Calu3 (cell line): ENCODE measurements at places on chromosomes 16 and 17.

- no peak for DNase-seq
These were observed 107.6 kb upstream of the SMURF2 start for GRCh38 chr17:64769712-64770111.

GRCh38 chr17:73657473-73658116 lies 13.3 kb upstream of the SDK2 start:
- DNase-seq: peak; percentile 73

DNA sequence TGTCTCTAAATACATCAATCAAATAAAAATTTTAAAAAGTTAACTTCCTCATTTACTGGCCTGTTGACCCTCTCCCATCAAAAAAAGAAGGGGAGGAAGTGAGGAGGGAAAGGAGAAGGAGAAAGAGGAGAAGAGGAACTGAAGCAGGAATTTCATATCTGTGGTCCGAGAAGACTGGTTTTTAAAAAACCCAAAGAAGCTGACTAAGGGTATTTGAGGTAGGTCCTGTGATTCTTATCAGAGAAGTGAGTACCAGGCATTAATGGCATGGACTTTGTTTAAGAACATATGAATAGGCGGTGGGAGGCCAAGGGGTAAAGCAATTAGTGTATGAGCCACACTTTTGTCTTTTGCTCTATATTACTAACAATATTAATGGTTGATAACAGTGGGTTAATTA lies 2.0 kb downstream of the SLC46A1 start:
- no peak for DNase-seq

DNA sequence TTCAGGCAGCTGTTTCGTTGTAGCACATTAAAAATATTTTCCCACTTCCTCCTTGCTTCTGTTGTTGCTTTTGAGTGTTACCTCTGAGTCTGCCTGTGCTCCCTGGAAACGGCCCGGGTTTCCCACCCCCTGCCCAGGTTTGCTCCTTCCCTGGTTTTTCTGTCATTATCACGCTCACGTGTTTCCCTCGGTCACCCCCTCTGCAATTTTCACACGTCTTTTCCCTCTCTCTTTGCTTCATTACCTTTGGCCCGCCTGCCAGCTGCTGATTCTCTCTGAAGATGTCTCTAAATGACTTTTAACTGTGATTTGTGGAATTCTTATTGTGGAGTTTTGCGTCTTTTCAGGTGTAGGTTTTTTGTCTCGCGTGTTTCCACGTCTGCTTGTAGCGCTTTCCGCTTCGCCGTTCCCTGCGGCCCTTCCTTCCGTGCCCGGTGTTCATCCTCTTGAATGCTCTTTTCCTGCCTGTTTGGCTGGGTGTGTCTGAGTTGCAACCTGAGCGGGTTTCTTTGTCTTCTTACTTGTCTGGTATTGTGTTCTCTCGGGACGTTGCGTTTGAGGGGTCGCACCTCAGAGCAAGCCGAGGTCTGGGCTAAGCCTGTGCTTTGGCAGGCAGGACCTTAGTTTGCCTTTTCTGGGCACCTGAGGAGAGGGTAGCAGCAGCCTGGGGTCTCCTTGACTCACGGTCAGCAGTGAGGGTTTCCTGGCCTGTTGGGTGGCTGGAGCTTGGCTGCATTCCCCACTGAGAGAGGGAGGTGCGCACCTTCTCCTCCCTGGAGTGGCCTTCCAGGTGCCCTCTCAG lies 96.3 kb upstream of the ZNF750 start:
- no peak for DNase-seq

DNA sequence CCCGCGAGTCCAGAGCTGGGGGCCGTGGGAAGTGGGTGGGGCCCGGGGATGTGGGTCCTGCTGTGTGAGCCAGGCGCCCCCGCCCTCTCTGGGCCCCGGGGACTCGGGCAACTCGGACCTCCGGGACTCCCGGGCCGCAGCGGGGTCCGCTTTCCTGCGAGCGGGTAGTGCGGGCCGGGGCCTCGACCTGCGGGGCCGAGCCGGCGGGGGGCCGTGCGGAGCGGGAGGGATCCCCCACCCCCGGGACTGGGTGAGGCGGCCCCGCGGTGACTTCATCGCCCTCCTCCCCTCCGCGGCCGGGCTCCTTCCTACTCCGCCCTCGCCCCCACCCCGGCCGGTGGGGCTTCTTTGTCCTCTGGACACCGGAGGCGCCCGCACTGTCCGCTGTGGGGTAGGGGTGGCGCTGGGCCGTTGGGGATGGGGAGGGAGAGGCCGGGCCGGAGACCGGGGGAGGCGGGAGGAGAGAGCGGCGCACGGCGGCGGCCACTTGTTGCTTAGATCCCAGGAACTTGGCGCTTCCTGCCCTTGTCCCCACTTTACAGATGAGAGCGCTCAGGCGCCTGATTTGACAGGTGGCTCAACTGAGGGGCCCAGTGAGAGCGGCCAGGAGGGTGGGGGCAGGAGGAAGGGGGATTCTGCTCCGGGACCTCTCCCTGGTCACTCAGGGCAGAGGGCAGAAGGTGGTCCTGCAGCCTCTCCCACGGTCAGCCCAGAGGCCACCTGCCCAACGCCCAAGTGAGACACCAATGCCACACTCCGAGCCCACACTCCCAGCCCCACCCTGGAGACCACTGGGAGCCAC lies 874 bp downstream of the CMTM3 start:
- peak; percentile 58 for DNase-seq

GRCh38 chr17:63523253-63523855 lies at the start of gene KCNH6:
KCNH6 (plus strand) TSS chr17:63523358; CDS start chr17:63523414, 56 bp downstream.
- DNase-seq: no peak

DNA sequence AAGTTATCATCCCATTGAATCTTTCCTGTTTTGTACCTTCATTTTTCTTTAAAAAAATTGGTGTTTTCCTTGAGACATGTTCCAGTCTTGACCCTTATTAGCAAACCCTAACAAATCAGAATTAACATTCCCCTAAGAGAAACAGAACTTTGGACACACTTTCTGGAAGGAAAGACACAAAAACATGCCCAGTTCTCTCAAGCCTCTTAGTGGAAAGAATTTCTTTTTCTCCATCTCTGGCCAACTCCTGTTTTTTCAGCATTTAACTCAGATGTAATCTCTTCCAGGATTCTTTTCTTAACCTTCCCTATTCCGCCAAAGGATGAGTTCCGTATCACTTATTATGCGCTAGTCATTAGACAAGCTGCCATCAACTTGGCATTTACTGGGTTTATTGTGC lies 23.9 kb upstream of the CDH8 start:
- no peak for DNase-seq

DNA sequence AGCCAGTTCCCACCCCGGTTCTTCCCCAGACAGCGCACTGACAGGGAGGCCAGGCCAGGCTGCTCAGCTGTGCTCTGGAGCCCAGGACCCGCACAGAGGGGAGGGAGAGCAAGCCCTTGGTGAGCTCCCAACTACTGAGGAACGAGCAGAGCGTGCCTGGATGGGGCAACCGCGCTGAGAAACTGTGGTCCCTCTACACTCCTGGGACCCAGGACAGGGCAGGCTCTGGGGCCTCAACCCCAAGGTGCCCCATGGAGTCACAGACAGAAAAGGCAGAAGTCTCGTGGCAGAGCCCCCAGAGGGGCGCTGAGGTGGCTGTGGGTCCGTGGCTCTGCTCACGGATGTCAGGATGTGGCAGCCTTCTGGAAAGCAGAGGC lies 16.3 kb downstream of the SLX4 start:
- no peak for DNase-seq

- no peak for DNase-seq
These were observed 3.6 kb upstream of the TBX2 start for GRCh38 chr17:61395983-61396585.

GRCh38 chr17:16942141-16943031 lies 29.5 kb downstream of the TNFRSF13B start:
- DNase-seq: no peak

DNA sequence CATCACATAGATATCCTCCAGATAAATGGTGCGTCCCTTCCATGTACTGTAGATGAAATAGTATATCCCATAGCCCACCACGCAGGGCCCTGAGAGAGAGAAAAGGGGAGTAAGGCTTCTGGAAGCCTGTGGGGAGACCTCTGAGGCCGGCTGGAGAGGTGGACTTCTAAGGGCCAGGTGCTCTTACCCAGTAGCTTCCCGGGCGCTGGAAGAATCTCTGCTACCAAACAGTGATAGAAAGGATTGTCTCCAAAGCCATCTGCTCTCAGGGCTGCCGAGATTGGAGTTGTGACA lies 718 bp downstream of the SAT2 start:
- DNase-seq: no peak

DNA sequence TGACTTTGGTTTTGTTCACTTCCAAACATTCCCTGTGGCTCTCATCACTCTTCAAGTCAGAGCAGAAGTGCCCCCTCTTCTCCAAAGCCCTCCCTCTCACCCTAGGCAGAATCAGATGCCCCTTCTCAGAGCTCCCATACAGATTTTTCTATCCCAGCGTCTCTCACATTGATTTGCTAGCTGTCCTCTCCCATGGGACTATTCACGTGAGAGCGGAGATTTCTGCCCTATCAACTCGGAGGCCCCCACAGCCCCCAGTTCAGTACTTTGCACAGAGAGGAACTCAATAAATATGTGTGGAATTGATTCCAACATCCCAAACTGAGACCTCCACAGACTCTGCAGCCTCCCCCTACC lies 182.6 kb downstream of the C16orf78 start:
- DNase-seq: no peak

- DNase-seq: peak; percentile 27
These were observed 17.1 kb downstream of the SAP30BP start for GRCh38 chr17:75684249-75684648.

- DNase-seq: no peak
These were observed 4.8 kb downstream of the ADAP2 start for GRCh38 chr17:30926516-30926915.

GRCh38 chr17:65154770-65155589 lies 17.8 kb downstream of the RGS9 start:
- no peak for DNase-seq

DNA sequence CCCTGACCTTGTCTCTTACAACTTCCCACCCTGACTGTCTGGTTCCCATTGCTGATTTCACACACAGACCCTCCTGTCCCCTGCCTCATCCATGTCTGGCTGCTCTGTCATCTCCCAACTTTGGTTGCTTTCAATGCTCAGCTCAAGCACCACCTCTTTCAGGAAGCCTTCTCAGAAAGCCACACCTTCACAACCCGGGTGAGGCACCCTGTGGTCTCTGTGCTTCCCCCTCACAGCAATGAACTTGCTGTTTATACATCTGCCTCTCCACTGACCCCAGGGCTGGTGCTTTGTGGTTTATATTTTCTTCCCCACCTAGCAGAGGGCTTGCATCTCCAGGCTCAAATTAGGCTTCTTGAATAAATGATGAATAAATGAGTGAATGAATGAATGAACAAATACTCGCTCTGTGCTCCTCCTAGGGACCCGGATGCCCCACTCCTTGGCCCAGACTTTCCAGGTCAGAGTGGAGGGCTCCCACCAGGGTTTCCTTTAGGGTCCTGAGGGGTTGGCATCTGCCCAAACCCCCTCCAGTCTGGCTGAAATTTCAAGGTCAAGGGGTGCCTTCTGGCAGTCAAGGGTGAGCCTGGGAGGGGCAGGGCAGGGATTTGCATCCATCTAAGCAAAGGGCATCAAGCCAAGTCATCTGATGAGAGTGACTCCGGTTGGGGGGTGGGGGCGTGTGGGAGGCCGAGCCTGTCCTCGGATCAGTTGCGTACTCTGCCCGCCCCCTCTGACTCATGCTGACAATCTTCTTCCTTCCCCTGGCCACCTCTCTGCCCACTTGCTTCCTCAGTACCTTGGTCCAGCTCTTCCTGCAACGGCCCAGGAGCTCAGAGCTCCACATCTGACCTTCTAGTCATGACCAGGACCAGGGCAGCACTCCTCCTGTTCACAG lies at the start of gene ITGAX:
Gene ITGAX, plus strand, starts transcription at position 783 of the 898 bp plus-strand sequence. Its CDS starts 79 bp downstream, at position 862.
- peak; percentile 67 for DNase-seq

DNA sequence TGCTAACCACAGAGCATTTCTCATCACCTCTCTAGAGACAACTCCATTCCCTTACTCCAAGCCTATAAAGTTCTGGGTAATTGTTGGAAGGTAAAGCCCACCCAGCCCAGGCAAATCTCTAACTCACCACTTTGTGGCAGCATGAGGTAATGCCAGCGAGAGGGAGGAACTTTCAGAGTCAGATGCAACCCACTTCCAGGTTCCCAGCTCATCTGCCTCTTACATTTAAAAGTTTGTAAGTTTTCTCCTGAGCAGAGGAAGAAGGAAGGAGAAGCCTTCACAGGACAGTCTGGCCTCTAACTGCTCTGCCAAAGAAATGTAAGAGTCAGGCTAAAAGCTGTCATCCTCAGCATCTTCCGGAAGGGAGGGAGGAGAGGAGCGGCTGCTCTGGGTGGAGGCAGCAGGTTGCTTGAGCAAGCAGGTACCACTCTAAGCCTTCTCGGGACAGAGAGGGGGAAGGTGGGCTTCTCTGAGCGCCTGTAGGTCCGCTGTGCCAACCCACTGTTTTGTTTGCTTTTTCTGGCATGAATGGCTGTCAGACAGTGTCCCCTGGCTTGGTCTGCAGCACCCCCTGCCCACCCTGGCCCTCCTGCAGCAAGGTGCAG lies 1.0 kb downstream of the ZNF319 start:
- DNase-seq: peak; percentile 34

DNA sequence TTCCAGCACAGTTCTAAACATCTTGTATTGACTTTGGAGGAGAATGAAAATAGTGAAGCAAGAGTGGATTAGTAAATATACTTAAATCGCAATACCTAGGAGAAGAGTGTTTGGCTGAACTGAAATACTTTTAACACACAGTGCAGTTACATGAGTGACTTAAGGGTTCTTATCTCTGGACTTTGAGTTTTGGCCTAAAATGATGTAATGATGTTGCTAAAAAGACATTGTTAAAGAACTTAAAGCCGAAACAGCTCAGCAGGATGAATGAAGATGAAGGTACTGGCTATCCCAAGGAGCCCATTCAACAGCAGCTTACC lies 28.1 kb downstream of the PMP22 start:
- DNase-seq: no peak

- DNase-seq: no peak
These were observed 196.2 kb downstream of the LGALS9B start for GRCh38 chr17:20271011-20271610.

- no peak for DNase-seq
These were observed 21.6 kb downstream of the ZSWIM7 start for GRCh38 chr17:15977894-15978293.

DNA sequence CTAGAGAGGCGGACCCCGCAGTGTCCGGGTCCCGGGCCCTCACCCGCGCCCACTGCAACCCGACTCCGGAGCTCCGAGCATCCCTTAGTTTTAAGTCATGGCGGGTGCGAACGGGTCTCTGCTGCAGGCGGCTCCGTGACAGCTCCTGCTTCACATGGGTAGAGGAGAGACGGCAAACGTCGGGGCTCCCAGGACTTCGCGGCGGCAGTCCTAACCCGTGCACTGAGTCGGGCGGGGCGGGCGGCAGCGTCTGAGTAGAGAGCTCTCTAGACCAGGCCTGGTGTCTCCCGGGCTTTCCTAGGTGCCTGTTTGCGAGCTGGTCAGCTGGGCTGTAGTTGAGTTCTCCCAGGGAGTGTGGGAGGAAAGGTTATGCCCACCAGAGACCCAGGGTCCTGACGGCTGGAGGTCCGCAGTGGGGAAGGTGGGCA lies 345 bp downstream of the TSC2 start:
- DNase-seq: no peak
